CD4-positive, alpha-beta T cell treated with Interferon gamma for 1 hour (primary cell): ENCODE measurements at places on chromosomes 2 and 18.

DNA sequence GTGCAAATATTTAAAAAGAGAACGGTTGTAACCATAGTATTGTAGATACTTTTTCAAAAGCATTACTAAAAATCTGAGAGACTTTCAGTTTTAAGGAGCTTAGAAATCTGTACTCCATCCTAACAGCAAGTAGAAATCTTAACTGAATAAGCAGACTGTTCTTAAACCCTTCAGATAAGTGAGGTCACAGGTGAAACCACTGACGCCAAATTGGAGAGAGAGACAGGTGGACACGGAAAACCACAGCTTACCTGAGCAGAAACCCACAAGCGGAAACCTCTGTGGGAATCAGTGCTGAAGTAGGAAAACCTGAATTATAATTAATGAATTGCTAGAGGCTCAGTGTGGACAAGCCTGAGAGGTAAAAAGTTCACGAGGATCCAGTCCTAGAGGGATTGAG, 959.4 kb upstream of the CELF4 start:
- no peak for DNase-seq

GRCh38 chr18:79540904-79541282, 138.7 kb upstream of the CTDP1 start:
- no peak for DNase-seq

- DNase-seq: no peak
These were observed 113.8 kb upstream of the EML6 start for GRCh38 chr2:54609647-54610046.

GRCh38 chr2:96806468-96807126, 9.5 kb upstream of the CNNM3 start:
- DNase-seq: peak; percentile 23

- DNase-seq: peak; percentile 25
These were observed 9.6 kb downstream of the GDF7 start for GRCh38 chr2:20676353-20677215.

- DNase-seq: no peak
These were observed 215.4 kb upstream of the ITGA4 start for GRCh38 chr2:181241797-181242196.

GRCh38 chr2:71640489-71640888, 187.1 kb downstream of the DYSF start:
- no peak for DNase-seq

- DNase-seq: no peak
These were observed 132.7 kb downstream of the ALPK2 start for GRCh38 chr18:58496231-58496630.

DNA sequence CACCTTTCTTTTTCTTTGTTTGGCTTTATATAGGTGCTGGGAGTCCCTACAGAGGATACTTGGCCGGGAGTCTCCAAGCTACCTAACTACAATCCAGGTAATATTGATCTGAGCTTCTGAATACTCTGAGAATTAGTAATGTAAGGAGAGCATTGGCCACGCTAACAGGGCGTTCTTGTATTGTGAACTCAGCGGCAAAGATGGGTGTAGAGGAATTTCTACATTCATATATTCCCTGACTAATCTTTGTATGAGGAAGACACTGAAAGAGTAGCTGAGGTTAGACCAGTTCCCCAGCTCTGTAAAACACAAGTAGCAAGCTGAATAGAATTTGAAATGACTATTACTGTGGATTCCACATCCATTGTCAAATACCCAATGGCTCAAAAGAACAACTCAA, 48.5 kb downstream of the CDK15 start:
- DNase-seq: no peak

GRCh38 chr2:20485612-20486388, 38.9 kb downstream of the RHOB start:
- DNase-seq: no peak

- DNase-seq: no peak
These were observed 129.4 kb downstream of the RAD51AP2 start for GRCh38 chr2:17388798-17389197.

DNA sequence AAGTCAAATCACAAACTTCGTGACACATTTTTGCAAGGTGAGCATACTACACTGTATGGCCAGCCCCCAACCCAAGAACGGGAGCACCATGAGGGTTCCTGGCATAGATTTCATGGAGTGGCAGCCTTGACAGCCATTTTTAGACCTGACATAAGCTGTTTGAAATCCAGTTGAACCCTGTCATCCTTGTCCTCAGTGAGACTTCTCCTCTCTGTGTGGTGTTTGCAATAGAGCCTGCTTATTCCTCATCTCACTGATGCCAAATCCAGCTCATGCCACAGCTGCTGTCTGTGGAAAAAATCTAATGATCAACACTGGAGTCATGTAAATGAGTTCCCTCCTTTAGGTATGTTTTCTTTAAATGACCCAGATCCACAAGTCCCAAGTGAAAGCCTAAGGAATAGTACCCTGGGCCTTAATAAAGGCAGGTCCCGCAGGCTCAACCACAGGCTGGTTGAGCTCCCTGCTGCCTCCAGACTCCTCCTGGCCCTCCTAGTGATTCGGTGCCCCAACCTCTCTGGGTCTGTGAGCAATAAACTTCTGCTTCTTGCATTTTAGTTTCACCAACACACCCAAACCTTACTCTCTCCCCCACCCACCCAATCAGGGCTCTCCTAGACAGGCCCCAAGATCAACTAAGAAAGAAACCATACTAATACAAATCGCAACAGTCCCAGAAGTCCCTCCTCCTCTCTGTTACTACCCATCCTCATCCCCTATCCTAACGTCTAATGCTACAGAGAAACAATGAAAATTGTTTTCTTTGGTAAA, 8.4 kb upstream of the CREG2 start:
- no peak for DNase-seq

DNA sequence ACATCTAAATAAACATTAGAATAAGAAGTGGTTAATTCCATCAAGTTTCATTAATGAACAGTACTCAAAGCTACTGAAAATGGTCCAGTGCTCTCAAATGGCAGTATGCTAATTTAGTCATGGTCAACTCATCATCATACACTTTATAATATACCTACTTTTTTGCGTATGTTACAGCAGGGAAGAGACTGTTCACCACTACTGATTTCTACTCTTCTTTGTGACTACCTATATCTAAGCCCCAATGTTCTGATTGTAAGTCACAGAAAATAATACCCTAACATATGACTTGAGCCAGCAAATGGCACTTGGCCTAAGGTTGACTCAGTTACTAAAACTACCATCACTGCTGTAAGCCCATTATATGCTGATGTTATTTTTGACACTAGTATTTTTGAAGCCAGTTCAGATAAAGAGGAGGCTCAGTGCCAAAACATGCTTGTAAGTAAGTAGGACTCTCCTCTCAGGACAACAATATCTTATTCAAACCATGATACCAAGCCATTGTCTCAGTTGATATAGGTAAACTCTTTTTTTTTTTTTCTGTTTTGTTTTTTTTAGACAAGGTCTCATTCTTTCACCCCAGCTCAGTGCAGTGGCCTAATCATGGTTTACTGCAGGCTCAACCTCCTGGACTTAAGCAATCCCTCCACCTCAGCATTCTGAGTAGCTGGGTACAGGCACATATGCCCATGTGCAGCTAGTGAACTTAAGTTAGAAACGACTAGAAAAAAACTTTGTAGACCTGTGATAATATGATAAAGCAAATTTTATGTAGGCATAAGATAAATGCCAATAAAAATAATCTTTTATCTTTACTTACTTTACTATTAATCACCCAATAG, 266.9 kb downstream of the ZNF385B start:
- DNase-seq: no peak
